ENCODE measurements at places on chromosomes 3 and 15.
A peak's percentile ranks its signal among the peaks of the same experiment; 100 is the strongest.

DNA sequence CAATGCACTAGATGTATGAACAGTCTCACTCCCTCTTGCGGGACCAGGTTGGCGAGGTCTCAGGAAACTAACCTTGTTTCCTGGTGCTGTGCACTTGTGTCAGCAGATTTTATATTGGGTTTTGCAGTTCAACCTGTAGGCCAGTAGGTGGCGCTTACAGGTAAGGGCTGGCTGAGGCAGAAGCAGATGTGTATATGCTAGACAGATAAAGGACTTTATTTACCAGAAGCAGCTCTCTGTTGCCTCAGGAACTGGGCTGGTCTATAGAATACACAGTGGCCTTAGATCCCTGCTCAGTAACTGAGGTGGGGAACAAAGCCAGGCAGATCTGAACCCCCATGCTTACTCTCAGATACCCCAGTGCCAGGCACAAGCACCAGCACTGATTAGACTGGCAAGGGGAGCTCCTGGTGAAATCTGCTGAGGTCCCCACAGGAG lies 296.8 kb downstream of the DOCK3 start:
- peak; percentile 73 for DNase-seq

DNA sequence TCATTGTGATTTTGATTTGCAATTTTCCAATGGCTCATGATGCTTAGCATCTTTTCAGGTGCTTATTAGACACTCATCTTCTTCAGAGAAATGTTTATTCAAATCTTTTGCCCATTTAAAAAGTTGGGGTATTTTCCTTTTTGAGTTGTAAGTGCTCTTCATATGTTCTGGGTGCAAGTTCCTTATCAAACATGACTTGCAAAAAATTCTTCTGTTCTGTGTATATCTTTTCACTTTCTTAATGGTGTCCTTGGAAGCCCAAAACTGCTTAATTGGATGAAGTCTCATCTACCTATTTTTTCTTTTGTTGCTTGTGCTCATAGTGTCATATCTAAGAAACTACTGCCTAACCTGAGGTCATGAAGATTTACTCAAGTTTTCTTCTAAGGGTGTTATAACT lies 332.8 kb downstream of the PLCL2 start:
- DNase-seq, result no peak

DNA sequence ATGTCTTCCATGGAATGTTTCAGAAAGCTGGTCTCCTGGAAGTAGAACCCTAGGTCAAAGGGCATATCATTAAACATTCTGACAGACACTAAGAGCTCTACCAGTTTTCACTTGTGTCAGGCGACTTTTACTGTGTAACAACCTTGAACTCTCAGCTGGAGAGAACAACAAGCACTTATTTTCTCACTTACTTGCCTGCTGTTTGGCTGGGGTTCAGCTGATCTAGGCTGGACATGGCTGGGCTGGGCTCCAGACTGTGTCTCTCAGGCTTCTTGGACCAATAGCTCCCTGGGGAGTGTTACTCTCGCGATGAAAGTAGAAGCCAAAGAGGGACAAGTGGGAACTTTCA lies 527.3 kb downstream of the SHQ1 start:
- DNase-seq, result no peak

DNA sequence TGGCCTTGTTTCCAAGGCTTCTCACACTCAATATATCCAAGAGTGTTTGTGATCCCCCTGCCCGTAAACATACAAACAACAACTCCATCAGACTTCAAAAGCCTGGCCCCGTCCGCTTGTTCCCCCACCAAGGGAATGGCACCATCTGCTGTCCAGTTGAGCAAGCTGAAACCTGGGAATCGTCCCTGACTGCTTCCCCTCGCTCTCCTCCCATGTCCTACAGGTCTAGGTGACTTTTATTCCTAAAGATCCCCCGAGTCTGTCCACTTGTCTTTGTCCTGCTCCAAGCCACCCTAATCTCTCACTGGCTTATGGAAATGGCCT lies 27.9 kb upstream of the FAM174B start:
- no peak for DNase-seq

DNA sequence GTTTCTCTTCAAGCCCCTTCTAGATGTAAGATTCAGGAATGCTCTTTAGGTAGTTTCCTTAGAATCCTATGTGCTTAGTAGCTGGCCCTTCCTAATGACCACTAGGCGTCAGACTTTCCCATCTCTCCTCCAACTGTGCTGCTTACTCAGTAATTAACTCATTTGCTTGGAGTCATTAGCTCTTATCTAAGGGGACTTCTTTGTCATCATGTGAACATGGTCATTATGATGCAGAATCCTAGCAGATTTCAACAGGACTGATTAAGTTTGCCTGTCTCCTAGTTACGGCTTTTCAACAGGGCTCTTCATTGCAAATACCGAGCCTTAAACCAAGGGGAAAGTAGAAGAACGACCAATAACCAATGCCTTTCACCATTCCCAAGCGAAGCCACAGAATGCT lies 46.4 kb downstream of the GJD2 start:
- no peak for DNase-seq

DNA sequence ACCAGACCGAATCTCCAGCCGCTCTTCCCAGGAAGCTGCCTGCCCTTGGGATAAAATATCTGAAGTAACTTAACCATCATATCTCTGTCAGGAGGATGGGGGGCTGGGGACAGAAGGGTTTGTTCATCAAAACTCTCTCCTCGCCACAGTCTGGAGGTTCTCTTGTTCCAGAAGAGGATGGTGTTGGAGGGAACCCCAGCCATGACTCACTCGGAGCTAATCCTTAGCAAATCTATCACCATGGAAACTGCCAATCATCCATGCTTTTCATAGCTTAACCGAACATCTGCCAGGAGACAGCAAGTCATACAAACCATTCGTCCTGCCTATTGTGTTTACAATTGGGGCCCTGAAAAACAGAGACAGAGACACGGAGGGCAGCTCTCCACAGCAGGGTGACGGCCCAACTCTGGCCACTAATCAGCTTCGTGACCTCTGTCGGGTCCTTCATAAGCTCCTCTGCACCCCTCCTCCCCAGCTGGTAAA lies 73.8 kb upstream of the HEG1 start:
- DNase-seq, result no peak

GRCh38 chr3:155318740-155319139 lies 25.3 kb upstream of the STRIT1 start:
- DNase-seq, result no peak

- no peak for DNase-seq
Observed at GRCh38 chr3:3693593-3693992, 105.6 kb upstream of the LRRN1 start.

DNA sequence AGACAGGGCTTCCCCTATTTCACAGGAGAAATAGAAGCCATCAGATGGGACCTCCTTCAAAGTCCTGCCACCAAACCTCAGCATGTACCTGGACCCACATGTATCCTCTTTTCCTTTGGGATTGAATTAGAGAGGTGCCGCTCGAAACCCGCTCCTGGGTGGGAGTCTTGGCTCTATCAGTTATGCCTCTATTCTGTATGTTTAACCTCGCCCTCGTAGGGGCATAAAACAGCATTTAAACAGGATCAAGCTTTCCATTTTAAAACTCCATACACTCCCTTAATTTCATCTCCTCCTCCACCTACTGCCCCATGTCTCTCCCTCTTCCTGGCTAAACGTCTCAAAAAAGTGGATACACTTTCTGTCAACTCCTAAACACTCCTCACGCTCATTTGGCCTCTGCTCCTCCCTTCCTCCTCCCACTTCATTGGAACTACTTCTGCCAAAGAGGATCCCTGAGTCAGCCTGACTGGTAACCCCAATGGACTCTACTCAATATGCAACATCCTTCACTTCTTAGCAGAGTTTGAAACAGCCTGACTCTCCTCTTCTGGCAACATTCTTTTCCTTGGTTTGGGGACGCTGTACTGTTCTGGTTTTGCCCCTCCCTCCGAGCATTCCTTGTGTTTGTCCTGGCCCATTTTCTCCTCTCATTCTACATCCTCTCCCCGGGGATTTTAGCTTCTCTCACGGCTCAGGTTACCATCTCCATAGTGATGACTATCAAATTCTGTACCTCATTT lies 23.0 kb upstream of the MUC20 start:
- DNase-seq, result no peak

- DNase-seq, result no peak
Observed at GRCh38 chr15:86336051-86336788, 256.5 kb downstream of the AGBL1 start.

GRCh38 chr3:53890726-53891475 lies 758 bp downstream of the SELENOK start:
- DNase-seq, result peak; percentile 29

- no peak for DNase-seq
Observed at GRCh38 chr15:101561584-101561906, 72.0 kb upstream of the PCSK6 start.

DNA sequence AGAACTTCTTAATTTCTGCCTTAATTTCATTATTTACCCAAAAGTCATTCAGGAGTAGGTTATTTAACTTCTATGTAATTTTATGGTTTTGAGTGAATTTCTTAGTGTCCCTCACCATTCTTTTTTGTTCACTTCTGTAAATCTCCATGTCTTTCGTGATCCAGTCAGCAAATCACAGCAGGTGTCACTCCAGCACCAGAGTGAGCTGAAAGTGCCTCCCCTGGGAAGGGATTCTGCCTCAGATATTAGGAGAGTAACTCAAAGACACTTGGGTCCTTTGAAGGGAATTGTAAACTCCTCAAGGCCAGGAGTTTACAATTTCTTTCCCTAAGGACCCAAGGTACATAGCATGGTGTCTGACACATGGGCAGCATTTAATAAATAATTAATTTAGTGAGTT lies 207.6 kb upstream of the AZI2 start:
- DNase-seq, result no peak

GRCh38 chr3:30695302-30696061 lies 89.1 kb downstream of the TGFBR2 start:
- DNase-seq, result no peak

DNA sequence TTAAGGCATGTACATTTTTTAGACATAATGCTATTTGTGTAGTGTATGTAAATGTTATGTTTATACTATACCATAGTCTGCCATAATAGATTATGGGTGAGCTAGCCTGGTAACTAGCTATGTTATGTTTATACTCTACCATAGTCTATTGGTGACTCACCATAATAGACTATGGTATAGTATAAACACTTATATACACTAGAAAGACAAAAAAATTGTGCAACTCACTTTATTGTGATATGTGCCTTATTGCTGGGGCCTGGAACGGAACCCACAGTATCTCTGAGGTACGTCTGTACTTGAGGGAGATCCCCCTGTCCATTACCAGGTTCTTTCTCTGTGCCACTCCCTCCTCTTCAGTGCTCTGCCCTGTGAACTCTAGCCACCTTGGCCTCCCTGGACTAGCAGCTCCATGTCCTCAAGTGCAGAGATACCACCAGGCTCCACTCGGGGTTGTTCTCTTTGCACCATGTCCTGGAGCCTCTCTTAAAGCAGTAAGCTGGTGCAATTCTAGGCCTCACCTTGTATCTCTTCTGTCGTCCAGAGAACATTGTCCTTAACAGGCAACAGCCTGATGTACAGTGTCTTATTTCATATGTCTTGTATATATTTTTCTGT lies 60.8 kb upstream of the PXYLP1 start:
- DNase-seq, result no peak

- DNase-seq, result no peak
Observed at GRCh38 chr3:172066880-172067796, 27.8 kb downstream of the FNDC3B start.

GRCh38 chr3:144185276-144185675 lies 213.7 kb downstream of the DIPK2A start:
- no peak for DNase-seq

DNA sequence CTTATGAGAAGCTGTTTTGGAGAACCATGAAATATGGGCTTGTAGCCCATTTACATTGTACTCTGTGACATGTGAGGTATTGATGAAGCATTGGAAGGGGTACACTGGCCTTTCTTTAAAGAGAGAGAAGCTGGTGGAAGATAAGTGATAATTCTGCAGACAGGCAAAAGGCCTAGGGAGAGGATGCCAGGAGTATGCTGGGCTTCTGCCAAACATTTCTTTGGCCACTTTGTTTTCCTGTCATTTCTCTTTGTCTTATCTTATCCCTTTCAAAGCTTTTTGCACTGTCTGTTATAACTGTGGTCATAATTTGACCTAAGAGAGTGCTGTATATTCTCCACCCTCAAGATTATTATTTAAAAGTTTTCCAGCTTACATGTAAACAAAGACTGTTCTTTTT lies 109.6 kb upstream of the SEMA6D start:
- DNase-seq, result no peak

GRCh38 chr3:425079-425478 lies 228.5 kb downstream of the CHL1 start:
- no peak for DNase-seq

GRCh38 chr3:190320594-190321362 lies 1.5 kb downstream of the CLDN1 start:
- no peak for DNase-seq

GRCh38 chr3:59766200-59766872 lies 716.5 kb upstream of the CFAP20DC start:
- DNase-seq, result no peak
